A549 (cell line): ENCODE measurements at places on chromosomes 11 and 22. TPM values are rescaled to one million over a fixed set of nuclear protein-coding genes. Genes with fewer than 3 reads are reported as not detected.

GGTLC3 gene
- not detected in 3 replicates for polyA plus RNA-seq

DNA sequence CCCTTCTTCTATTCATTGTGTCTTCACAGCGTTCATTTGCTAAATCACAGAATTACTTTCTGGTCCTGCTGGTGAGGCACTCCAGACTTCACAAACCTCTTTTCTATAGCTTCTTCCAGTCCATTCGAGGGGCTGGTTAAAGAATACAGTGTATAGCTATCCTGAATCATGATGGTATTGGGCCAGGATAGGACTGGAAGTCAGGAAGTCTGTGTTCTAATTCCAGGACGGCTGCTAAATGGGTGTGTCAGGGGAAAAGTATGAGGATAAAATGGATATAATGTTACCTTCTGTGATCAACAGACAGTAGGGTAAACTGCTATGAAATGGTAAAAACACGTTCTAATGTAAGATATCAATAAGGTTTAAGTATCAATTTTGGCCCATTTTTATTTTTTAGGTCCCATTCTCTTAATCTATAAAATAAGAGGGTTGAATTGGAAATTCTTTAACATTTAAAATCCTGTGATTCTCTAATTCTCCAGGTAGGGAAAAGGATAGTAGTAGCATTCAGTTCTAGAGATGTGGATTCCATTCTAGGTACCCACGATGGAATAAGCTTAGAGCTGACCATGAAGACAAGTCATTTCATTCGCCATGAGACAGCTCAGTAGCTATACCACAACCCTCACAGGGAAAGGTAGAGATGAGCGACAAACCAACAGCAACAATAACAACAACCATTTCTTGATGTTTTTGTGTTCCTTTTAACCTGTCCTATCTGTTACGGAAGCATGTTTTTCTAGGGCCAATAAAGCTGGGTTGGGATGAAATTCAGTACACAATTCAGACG, 96.1 kb downstream of the SLC1A2 start:
- DNase-seq = no peak

DNA sequence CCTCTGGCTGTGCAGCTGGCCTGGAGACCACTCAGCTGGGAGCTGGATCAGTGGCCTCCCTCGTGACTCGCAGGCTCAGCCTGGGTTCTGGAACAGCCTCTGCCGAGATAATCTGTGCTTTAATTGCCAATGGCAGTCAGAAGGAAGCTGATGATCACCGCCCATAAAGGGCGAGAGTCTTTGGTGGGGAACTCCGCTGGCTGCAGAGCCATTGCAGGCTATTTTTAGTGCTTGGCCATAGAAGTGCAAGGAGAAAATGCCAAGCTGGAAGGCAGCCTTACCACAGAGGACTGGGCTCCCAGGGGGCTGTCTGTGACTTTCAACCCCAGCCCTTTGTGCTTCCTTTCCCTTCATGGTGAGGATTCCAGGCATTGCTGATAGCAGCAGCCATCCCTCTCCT, 62.2 kb upstream of the TENM4 start:
- DNase-seq = no peak

- no peak for DNase-seq
Measured at GRCh38 chr11:78961937-78962701, 387.5 kb upstream of the NARS2 start.

DNA sequence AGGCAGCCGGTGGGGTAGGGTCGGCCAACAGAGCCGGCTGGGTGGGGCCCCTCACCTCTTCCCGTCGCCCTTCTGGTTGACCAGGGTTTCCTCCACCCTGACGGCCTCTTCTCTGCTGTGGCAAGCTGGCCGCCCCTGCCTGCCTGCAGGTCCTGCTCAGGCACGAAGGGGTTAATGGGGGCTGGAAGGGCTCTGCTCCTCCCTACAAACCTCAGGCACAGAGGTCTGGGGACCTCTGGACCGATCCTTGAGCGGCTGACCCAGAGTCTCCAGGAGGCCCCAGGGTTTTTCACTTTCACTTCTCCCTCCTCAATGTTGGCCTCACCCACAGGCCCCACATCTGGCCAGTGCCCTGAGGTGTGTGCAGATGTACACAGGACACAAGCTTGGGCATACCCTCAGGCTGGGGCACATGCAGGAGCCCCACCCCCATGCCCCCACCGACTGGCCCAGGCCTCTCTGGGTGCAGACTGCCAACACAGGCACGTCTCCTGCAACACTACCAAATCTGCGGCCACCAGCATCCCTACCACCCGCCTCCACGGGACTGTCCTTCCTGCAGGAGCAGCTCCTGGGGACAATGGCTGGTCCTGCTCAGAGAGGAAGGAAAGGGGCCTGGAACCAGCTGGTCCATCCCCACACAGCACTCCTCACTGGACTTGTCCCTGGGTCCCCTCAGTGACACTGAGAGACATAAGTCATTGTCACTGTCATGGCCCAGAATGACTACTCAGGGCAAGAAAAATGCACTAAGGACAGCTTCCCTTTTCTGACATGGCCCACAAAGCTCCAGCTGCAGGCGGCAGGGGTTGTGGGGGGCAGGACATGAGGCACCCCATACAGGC, 3.2 kb upstream of the TBX1 start:
- no peak for DNase-seq

- no peak for DNase-seq
Measured at GRCh38 chr22:36379593-36380361, 8.0 kb downstream of the MYH9 start.

RIC3 gene
- polyA plus RNA-seq = 1.7 to 3.3 TPM (median 2.3 TPM) in 3 replicates

IFITM10 gene
- polyA plus RNA-seq = 0.55 to 0.78 TPM (median 0.67 TPM) in 3 replicates

DNA sequence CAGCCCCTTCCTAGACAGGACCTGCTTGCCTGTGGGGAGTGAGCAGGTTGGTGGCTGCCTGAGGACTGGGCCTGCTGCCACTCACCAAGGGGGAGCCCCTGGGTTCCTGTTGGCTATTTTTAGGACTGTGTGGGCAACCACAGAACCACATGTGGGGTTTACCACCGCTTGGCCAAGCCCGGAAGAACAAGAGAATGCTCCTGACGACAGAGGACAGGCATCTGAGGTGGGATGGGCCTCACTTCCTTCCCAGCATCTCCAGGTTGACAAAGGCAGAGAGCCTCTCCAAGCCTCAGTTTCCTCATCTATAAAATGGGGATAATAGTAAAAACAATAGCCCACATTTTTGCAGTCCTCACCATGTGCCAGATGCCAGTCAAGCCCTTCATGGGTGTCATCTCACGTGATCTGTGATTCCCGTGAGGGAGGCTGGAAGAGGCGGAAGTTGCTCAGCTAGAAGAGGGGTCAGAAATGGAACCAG, 43.6 kb downstream of the LRRC32 start:
- DNase-seq = no peak

SCGB1C1 gene
- not detected in 3 replicates for polyA plus RNA-seq

TSGA10IP gene
- not detected in 3 replicates for polyA plus RNA-seq

CD81 gene
- polyA plus RNA-seq = 247 to 256 TPM (median 251 TPM) in 3 replicates

DNA sequence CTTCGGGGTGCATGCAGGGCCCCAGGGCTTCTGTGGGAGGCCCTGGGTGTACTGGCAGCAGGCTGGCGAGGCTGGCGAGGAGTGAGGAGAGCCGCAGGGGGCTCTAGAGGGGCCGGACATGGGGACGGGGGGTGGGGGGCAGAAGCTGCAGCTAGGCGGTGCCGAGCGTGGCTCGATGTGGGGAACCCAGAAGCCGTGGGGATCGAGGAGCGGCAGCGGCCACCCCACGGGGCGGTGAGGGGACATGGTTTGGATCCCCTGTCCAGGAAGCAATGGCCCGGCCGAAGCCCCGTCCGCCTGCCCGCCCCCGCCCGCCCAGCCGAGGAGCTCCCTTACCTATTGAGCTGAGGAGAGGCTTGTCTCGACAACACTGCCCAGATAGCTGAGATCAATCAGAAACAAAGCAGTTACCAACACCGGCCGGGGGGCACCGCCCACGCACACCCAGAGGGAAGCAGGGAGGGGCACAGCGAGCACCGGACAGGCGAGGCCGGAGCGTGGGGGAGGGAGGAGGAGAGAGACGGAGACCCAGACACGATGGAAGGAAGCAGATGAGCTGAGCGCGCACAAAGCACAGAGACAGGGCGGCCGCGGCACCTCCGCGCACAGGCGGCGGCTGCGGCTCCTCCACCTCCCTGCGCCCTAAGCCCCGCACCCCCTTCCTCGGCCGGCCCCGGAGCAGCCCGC, 38.7 kb downstream of the IGSF9B start:
- no peak for DNase-seq

RAD9A gene
- 41.6 to 43.7 TPM (median 43.0 TPM) in 3 replicates for polyA plus RNA-seq

- DNase-seq = peak; percentile 68
Measured at GRCh38 chr11:1574238-1574932, 2.3 kb upstream of the DUSP8 start.

RANBP1 gene
- 325 to 369 TPM (median 338 TPM) in 3 replicates for polyA plus RNA-seq

GRCh38 chr11:95466416-95466815, 235.4 kb upstream of the SESN3 start:
- DNase-seq = no peak

BDNF gene
- polyA plus RNA-seq = 15.6 to 18.8 TPM (median 16.4 TPM) in 3 replicates

LMF2 gene
- polyA plus RNA-seq = 31.8 to 34.2 TPM (median 32.5 TPM) in 3 replicates

DNA sequence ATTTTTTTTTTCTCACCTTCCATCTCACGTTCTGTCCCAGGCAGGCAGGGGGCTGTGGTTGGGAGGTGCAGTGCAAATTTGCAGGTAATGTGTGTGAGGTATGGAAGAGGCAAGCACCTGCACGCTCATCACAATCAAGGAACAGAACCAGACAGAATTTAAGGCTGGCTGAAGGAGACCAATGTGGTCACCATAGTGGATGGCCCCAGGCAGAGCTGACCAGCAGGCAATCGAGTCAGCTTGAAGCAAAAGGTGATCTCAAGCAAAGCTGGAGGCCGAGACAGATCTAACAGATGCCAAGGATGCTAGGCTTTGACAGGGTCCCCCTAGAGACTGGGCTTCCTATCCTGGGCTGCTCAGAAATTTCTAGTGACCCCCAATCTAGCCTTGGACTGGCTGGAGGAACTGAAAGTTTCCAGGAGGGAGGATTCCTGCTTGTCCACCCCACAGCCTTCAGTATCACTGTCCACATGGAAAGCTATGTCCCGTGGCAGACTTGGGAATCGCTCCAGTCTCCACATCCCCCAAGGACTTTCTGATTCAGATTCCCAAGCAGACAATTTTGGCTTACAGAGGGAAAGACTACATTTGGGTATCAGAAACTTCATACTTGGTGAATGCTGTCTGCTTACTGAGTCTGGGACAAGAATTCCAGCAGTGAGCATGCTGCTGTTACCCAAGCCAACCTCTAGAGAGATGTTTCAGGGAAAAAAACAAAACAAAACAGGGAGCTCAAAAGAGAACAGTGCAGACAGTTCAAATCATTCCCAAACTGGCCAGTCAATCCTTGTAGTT, 9.0 kb upstream of the MICAL3 start:
- no peak for DNase-seq

GRCh38 chr11:36019005-36019596, 75.2 kb downstream of the LDLRAD3 start:
- DNase-seq = no peak

DNA sequence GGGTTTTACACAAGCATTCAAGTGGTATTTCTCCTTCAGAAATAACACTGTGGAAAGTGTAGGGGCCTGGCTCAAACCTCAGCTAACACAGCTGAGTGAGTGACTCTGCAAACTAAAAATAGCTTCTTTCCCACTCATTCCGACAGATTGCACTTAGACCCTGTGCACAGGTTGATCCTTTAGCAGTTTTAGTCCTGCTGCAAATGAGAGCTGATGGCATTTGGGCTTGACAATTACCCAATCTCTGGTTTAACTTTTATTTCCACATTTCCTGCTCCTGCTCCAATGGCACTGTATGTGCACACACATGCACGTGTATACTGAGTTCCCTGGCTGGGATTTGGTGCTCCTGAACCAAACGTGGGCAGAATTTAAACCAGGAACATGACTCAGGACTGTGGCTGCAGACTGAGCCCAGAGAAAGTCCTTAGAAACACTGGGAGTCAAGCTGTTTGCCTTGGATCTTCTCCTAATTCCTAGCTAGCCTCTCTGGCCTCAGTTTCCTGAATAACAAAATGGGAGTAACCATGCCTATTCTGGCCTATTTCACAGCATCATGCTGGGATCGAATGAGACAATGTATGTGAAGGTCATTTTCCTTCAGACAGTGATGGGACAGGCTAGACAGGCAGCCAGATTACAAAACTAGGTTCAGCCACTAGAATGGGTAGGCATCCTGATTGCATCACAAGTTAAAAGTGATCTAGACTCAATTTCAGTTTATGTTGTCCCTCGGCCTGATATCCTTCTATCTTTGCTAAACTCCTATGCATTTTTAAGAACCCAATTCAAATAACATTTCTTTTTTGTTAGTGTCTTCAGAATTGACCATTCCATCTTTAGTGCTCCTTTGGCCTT, 58.2 kb downstream of the SERGEF start:
- no peak for DNase-seq

DUSP18 gene
- polyA plus RNA-seq = 3.4 to 3.8 TPM (median 3.7 TPM) in 3 replicates

DNA sequence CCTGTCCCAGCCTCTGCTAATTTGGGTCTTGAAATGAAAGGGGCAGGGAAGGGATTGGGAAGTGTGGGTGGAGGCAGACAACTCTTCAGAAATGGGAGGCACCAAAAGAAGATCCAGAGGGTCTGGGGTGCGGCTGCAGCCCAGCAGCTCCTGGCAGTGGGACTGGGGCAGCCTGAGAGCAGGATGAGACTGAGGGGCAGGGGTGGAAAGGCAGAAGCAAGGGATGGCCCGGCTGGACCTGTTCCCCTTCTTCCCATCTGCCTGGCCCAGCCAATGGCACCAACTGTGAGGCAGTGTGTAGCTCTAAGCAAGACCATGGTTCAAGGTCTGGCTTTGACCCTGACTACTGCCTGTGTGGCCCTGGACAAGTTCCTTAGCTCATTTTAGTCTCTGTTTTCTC, 160.4 kb downstream of the ENTHD1 start:
- DNase-seq = no peak

DNA sequence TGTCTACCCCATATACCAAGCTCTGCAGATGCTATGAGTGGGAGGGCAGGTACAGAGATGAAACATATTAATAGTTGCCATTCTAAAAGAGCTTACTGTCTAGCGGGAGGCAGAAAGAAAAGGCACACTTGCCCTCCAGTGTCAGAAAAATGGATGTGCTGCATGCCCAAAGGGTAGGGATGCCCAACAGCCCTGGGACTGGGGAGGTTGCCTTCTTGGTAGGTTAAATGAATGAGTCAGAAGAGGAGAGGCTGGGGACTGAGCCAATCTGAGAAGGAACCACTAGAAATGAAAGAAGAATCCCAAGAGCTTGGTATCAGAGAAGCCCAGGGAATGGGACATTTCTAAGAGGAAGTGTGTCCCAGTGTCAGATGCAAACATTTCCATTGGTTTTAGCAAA, 1.2 kb downstream of the BIRC3 start:
- DNase-seq = peak; percentile 79

- no peak for DNase-seq
Measured at GRCh38 chr11:122232985-122233384, 117.0 kb upstream of the BLID start.

GRCh38 chr22:20182365-20182764, 31.5 kb upstream of the CCDC188 start:
- DNase-seq = no peak

EI24 gene
- 106 to 112 TPM (median 108 TPM) in 3 replicates for polyA plus RNA-seq

GRCh38 chr11:121476379-121477032, 23.7 kb upstream of the SORL1-AS1 start:
- DNase-seq = no peak

BRSK2 gene
- polyA plus RNA-seq = 9.1 to 10.1 TPM (median 9.7 TPM) in 3 replicates

GRCh38 chr11:129249351-129249750, 57.2 kb upstream of the ARHGAP32 start:
- DNase-seq = peak; percentile 13
